Kidney capillary endothelial cell (primary cell): ENCODE measurements at places on chromosomes 3 and 15.

DNA sequence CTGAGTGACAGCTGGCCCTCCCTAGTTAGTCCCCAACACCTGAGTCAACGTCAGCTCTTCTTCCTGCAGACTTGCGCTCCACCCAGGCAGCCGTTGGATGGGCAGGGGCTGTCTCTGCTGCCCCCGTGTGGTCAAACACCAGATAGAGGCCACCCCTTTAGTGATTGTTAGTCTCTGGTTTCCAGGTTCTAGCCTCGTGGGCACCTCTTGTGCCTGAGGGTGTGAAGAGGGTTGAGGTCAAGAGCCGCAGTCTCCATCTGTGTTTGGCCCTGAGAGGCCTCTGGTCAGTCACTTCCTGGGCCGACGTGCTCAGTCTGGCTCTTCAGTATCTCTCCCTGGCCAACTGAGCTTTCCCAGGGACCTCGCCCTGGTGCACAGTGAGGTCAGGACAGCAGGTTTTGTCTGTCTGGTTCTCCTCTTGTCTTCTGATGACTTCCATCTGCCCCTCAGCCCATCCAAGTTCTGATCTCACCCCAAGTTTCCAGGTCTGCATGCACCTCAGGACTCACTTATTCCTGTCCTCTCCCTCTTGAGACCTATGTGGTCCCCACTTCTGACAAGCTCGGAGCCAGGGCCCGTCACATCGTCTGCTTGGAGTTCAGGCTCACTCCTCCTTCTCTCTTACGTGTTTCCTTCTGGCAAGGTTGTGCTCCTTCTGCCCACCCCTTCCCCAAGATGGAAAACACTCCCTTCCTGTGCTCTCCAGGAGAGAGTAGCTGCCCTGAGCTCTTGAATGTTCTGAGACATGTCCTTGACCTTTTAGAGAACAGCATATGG is 20.9 kb downstream of the CD276 start:
- DNase-seq: no peak

DNA sequence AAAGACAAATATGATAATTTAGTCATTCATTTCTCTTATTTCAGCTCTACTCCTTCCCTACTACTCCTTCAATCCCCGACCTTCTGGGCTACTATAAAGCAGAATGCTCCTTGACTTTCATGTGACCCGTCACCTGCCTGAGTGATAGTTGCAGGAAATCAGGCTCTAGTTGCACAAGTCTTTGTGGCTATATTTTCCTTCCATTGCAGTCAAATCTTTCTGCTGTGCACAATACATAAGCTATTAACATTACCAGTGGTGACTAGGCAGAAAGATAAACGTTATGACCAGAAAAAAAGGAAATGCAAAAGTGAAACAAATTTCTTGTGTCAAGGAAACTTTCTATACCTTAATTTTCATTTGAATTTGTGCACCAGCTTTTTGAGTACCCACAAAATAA is 2.3 kb downstream of the SUCNR1 start:
- DNase-seq: no peak

DNA sequence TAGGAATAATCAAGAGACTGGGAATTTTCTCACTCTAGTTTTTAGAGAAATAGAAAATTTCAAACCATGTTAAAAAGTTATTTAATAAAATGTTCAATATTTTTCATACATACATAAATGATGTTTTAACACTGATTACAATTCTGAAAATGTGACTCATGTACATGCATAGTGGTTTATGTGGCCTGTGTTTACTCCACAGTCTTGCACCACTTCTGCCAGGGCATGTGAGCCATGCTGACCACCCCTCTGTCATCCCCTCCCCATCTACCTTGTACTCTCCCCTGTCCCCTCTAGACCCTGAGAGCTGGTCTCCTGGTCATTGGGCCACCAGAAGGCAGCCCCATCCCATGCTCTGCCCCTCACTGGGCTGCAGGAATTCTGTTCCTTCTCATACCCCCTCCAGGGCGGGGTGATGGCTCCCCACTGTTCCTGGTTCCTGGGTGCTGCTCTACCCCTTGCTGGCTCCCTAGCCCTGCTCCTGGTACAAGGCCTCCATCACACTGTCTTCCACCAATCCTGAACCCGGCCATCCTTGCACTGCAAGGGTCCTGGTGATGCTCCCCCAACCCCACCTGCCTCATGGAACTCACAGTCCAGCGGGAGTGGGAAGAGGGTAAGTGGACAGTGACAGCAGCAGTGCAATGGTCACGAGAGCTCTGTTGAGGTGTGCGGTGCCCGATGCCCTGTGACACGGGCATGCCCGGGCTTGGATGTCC is 24.2 kb upstream of the SLC41A3 start:
- DNase-seq: no peak

DNA sequence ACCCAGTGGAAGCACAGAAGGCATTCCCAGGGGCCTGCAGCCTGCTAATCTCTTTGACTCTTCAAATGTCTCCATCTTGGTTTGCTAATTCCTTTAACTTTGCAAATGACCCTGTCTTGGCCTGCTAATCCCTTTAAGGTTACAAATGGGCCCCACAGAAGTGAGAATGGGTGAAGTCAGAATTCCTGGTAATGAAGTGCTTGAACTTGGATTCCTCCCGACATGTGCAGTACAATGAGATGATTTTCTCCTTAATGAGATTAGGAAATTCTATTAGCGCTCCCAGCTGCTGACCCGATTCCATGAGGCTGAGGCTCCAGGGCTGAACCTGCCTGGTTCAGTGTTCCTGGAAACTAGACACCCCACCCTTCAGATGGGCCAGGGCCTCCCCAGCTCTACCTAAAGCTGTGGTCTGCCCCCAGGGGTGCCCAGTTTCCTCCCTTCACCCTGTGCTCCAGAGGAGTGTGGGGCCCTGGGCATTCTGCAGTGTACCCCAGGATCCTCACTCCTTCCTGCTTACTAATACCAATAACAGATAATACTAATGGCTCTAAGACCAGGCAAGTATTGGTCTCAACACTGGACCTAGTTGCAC is 47.4 kb downstream of the SCN5A start:
- no peak for DNase-seq
